ENCODE measurements at places on chromosomes 12 and 14.

DNA sequence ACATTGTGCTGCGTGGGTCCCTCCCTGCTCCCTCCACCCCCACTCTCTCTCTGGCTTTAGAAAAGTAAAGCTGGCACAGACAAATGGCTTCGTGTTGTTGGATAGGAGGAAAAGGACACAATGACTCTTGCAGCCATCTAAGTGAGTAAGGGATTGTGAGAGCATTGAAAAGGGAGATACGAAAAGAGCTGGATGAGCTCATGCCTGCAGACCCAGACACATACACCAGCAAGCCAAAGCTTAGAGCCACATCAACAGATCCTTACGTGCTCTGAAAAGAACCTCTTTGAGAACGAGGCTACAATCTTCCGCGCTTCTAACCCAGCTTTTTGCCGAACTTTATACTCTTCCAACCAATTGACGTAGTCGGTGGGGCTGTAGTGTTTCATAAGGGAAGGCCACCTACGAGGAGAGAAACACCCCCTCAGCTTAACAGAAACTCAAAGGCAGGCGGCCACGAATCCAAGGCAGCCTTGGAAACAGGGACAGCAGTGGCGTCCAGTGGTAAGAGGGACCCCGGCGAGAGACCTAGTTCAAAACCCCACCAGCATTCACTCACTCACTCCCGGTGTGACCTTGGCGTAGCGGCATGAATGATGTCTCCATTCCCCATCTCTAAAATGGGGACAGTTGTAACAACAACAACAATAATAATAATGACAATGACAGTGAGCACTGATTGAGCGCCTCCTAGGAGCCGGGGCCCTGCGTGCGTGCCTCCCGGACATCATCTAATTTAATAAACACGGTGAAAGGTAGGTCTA is 1.1 kb downstream of the FBXO21 start:
- no peak for DNase-seq

GRCh38 chr12:32868885-32869284 is 27.7 kb downstream of the PKP2 start:
- no peak for DNase-seq

DNA sequence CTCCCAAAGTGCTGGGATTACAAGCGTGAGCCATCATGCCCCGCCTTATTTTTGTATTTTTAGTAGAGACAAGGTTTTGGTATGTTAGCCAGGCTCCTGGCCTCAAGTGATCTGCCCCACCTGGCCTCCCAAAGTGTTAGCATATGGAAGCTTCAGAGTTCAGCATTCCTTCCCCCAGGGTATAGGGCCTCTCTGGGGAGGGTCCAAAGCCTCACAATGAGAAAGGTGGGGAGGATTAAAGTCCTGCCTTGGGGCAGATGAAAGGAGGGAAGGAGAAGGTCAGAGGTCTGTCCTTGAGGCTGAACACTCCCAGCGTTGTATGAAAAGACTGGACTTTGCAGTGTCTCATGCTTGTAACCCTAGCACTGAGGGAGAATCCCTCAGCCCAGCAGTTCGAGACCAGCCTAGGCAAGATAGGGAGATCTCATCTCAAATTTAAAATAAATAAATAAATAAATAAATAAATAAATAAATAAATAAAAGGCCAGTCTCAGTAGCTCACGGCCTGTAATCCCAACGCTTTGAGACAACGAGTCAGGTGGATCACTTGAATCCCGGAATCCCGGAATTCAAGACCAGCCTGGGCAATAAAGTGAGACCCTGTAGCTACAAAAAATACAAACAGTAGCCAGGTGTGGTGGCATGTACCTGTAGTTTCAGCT is 22.0 kb upstream of the RCOR1 start:
- DNase-seq: no peak

- no peak for DNase-seq
Measured at GRCh38 chr12:65725376-65725775, 98.9 kb upstream of the HMGA2 start.

DNA sequence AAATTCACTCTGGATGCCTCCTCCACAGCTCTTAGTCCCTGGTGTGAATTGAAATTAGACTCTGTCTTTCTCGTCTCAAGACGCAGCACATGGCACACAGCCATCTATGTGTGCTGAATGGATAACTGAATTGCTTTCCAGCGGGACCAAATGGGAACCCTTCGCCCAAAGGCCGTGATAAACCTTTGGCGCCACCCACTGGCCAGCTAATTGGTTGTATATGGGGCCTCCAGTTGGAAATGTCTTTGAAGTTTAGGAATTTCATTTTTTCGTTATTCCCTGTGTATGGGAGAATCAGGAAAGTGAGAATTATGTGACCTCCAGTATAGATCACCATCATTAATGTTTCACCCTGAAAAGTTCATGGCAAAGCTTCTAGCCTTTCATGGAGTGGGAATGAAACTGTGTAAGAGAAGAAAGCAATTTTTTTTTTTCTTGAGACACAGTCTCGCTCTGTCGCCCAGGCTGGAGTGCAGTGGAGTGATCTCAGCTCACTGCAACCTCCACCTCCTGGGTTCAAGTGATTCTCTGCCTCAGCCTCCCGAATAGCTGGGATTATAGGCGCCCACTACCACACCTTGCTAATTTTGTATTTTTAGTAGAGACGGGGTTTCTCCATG is 9.8 kb upstream of the HSP90AA1 start:
- DNase-seq: no peak

- DNase-seq: no peak
Measured at GRCh38 chr14:100536721-100537445, 50.3 kb downstream of the BEGAIN start.

DNA sequence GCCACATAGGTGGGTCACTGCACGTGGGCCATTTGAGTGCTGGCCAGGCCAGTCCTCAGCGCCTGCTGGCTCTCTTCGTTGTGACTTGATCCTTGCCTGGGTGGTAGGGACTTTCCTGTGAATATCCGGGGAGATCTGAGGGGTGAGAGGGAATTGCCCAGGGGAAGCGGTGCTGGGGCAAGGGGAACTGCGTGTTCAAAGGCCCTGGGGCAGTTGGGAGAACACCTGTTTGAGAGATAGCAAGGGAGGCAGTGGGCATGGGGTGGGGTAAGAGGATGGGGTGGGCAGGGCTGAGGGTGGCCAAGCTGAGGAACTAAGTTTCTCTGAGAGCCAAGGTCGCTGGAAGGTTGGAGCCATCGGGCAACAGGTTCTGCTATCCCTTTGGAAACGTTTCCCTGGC is 25.0 kb downstream of the SETD1B start:
- no peak for DNase-seq

- DNase-seq: no peak
Measured at GRCh38 chr14:101501858-101502615, 59.3 kb upstream of the DIO3 start.

DNA sequence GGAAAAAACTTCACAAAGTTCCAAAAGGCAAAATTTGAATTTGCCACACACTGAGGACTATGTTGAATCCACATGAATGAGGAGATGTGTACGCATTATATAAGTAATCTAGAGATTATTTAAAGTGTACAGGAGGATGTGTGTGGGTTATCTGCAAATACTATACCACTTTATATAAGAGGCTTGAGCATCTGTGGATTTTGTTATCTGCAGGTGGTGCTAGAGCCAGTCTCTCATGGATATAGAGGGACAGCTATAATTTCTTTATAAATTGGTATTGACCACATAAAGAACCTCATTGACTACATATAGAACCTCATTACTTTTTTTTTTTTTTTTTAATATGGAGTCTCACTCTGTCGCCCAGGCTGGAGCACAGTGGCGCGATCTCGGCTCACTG is 32.2 kb upstream of the RXYLT1 start:
- DNase-seq: no peak

- DNase-seq: no peak
Measured at GRCh38 chr12:75488553-75488952, 8.0 kb downstream of the GLIPR1 start.

GRCh38 chr14:94403312-94403932 is 15.0 kb upstream of the SERPINA1 start:
- DNase-seq: no peak

- DNase-seq: no peak
Measured at GRCh38 chr14:99727096-99727870, 43.2 kb downstream of the CYP46A1 start.

DNA sequence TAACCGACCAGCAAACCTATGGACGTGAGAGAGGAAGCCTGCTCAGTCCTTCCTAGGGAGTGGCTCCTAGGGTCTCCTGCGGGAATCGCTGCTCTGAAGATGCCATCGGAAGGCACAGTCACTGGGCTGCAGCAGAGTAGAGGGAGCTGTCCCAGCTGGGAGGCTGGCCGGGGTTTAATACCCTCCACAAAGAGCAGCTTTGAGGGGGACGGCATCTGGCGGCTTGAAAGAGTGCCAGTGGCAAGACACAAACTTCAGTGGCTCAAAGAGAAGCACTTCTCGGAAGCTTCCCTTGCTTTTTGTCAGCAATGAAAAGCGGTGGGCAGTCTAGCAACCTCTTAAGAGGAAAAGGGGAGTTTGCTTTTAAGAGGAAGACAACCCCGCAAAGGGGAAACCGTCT is 114.6 kb downstream of the TMEM132C start:
- no peak for DNase-seq

- no peak for DNase-seq
Measured at GRCh38 chr12:115223322-115223721, 539.3 kb upstream of the TBX3 start.

All from CMK (cell line).